Left renal cortex interstitium (tissue), 4 donors: ENCODE measurements at places on chromosomes 5 and 9.

DNA sequence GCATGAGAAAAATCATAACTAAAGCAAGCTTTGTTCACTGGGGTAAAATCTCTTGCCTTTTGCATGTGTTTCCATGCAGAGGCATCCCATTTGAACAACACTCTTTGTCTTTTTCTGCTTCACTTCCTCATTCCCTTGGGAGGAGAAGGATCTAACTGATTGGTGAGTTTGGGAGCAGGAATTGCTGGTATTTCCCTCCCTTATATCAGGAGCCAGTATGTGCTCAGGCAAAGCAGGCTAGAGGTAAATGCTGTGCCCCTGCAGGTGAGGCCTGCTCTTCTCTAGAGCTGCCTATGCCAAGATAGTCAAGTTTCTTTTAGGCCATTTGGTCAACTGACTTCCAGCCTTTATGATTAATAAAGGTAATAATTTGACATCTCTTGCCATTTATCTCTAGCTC is 179.9 kb downstream of the COX7C start:
- DNase-seq = no peak

DNA sequence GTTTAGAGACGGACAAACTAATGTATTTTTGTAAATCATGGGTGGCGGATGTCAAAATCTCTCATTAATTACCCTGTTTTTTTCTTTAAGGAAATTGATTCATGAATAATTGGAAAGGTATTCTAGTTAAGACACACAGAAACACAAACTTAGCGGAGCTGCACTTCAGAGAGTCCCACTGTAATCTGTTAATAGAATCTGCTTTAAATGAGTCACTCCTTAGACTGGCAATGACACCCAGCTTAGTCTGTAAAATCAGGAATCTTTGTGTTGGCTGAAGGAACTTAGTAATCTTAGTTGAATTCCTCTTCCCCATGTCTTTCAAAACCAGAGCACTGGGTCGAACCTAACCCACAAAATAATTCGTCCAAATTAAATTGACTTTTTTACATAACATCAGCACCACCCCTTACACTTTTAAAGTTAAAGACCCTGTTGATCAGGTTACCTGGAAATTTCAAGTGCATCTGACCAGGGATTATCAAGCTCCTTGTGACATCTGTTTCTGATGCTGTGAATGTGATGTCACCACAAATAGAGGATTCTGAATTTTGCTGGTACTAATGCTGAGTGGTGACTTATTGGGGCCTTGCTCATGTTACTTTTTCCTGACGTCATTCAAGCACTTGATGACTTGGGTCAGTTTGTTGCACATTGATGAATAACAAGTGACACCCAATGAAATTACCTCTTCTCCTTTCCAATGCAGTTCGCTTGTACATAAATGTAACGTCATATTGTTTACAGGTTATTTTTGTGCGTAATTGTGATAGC is 313.6 kb downstream of the KCTD16 start:
- no peak for DNase-seq

DNA sequence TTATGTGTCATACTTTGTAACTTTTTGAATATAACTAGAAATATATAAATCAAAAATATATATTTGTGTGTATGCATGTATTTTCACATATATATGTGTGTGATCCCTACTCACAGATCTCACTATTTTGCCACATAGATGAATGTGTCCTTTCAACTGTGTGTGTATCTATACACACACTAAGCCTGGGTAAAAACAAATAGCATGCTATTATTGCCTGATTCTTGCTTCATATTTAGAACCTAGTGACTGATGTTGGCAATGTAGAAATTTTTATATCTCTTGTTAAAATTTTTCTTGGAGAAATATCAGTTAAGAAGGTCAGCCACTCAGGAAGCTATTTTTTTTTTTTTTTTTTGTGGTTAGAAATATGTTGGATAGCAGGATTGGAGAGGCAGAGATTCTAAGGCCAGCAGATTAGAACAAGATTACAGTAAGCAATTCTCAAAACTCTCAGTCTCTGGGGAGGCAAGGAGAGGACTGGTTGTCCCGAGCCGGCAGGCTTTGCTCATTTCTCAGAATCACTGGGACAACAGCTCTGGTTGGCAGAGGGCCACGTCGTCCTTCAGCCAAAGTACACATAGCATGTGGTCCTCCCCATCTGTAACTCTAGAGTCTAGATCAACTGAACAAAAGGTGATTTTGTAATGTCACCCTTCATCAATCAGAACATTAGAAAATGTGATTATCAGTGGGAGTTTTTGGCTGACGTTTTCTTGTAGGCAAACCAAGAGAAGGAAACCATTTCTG is 19.7 kb downstream of the C6 start:
- DNase-seq = peak; percentile 56

- DNase-seq = no peak
These were observed 30.9 kb downstream of the PRKACG start for GRCh38 chr9:68983008-68983411.

GRCh38 chr5:179930788-179931473 is 23.2 kb upstream of the TBC1D9B start:
- no peak for DNase-seq

GRCh38 chr9:104970271-104970987 is 42.5 kb upstream of the ABCA1 start:
- no peak for DNase-seq

DNA sequence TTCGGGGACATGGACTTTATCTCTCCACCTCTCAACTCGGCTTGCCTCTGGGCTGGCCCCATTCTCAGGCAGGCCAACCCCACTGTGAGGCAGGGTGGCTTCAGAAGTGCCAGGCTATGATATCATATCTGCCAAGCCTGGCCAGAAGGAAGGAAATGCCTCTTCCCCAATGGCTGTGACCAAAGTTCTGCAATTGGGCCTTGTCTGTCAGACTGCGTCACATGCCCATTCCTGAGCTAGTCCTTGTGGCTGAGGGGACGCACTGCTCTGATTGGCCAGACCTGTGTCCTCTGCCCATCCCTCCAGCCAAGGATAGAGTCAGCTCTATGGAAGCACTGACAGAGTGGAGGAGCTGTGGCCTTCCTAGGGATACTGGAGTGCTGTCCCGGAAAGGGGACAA is 11.9 kb downstream of the SMIM23 start:
- DNase-seq = no peak

GRCh38 chr5:105978011-105978410 is 1692.7 kb downstream of the EFNA5 start:
- no peak for DNase-seq

- DNase-seq = no peak
These were observed 1643.0 kb upstream of the CDH6 start for GRCh38 chr5:29550523-29550922.

- no peak for DNase-seq
These were observed 337.4 kb upstream of the GRIA1 start for GRCh38 chr5:153153086-153153485.

DNA sequence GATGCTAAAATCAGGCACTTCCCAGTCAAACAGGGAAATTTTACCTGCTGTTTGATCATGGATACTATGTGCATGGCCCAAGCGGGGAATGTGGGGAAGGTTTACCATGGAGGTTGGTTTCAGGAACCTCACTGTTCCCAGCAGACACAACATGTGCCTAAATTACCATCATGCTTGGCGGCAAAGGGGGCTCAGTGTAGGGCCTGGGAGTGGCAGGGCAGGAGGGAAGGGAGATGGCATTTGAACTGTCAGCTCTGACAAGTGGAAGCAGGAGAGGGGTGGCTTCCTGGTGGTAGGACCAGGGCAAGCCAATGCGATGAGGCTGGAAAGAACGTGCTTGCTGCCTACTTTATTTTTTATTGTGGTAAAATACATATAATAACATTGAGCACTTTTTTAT is 71.7 kb upstream of the SLC25A51 start:
- no peak for DNase-seq

DNA sequence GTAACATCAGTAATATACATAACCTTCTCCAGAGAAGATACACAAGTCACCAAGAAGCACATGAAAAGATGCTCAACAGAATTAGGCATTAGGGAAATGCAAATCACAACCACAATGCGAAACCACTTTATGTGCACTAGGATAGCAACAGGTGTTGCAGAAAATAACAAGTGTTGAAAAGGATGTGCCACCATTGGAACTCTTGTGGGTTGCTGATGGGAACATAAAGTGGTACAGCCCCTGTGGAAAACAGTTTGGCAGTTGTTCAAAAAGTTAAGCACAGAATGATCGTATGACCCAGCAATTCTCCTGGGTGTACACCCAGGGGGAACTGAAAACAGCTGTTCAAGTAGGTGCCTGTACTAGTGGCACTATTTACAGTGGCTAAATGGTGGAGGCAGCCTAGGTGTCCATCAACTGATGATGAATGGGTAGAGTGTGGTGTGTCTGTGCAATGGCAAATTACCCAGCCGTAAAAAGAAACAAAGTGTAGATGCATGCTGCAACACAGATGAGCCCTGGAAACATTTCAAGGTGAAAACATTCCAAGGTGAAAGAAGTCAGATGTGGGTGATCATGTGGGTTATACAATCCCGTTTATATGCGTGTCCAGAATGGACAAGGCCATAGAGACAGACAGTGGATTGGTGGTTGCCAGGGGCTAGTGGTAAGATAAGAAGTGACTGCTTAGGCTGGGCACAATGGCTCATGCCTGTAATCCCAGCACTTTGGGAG is 27.2 kb downstream of the CCDC69 start:
- DNase-seq = no peak

- peak; percentile 24 for DNase-seq
These were observed 671 bp downstream of the LRRC26 start for GRCh38 chr9:137168904-137169856.

DNA sequence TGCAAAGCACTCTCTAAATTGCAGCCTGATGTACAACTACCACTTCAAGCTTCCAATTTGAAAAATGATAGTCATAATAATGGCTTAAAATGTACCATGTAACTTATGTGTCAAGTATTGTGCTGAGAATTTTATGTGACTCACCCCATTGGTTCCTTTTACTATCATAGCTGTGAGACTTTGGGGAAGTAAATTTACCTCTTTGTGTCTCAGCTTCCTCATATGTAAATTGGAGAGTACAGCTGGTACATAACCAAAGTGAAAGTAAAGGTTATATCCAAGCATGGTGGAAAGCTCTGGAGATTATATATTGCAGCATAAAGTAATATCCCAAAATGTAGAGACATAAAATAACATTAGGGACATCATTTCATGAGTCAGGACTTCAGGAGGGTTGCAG is 2200.4 kb upstream of the C9orf72 start:
- no peak for DNase-seq

GRCh38 chr9:83472221-83472665 is 66.0 kb downstream of the FRMD3 start:
- no peak for DNase-seq

DNA sequence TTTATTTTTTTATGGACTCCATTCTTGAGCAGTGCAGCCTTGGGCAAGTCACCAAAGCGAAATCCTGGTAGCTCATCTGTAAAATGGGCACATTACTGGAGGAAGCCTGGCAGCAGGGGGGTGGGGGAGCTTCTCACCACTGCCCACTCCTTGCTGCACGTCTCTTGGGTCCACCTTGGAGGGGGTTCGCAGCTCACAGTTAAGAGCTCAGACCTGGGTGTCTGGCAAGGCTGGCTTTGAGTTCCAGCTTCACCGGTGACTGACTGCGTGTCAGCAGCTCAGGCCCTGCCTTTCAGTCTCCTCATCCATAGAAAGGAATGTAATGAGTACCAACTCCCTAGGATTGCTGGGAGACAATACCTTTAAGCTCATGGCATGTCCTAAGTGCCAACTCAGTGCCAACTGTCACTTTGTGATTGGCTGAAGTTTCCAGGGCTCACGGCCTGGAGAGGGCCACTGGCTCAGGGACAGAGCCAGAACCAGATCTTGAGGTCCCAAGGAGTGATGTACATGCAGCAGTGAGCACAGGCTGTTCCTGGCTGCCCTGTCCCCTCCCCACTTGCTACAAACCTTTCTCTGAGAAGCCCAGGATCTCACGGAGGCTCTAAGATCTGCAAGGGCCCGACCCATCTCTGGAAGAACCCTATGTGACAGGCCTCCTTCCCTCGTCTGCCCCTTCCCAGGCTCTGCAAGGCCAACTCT is 72.9 kb downstream of the C9orf50 start:
- no peak for DNase-seq

DNA sequence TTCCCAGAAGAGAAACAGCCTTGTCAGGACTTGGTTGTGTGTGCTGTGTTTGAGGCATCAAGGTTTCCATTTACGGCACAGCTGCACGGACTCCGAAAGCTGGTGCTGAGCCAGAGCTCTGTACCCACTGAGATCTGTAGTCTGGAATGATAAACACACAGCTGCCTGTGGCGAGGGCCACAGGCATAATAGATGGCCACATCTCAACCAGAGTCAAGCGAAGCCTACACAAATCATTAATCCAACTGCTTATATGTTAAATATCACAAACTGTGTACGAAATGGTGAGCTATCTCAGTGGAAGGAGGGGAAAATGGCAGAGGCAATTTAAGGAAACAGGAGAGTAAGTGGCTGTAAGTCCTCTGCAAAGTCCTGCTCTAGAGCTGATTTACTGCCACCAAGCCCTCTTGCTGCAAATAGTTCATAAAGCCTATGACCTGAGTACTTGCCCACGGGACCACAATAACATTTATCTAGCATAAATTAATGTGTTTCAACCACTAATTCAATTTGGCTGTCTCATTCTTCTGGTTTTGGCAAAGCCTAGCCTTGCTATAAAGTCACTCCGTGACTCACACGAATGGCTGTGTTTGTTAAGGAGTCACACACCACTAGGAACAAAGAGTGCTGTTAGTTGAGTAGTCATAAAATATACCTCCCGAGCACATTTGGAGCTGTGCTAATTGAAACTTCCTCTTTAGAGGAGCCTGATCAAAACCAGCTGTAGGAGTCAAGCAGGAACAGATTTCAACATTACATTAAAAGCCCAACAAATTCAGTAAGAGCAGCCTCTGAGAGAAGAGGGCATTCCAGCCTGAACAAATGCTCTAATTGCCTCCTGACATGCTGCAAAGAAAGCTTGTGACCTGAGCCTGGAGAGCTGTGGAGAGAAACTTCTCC is 738.6 kb upstream of the ZNF608 start:
- DNase-seq = peak; percentile 93

DNA sequence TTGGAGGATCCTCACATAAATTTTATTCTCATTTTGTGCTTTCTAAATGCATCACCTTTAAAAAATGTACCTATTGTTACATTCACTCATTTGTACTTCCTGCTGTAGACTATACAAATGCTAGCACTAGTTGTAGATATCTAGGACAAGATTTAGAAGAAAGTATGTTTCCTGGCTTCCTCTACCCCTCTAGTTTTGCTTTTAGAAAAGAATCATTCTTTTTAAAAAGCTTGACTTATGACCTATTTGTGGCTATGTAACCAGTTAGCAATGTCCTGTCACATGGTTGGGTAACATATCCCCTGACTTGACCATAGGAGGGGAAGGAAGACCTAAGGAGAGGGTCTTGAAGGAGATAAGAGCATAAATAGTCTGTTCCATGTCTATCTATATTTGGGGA is 13.3 kb downstream of the CAMK4 start:
- no peak for DNase-seq

- no peak for DNase-seq
These were observed 9.1 kb downstream of the GFPT2 start for GRCh38 chr5:180343831-180344695.

DNA sequence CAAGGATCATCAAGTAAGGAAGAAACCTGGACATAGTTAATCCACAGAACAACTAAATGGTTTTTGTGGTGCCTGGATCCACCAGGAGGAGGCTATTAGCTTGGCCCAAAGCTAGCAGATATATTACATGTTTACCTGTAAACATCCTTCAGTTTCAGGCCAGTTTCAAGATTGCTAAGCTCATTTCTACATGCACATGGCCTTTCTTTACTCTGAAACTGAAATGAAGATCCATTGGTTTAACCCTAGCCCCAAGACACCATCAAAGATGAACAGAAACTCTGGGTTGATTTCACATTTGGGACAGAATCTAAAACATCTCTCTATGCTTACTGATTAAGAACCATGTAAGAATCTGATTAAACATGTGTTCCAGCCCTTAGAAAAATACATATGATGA is 611.8 kb downstream of the TLE1 start:
- DNase-seq = no peak

- no peak for DNase-seq
These were observed 968 bp downstream of the NKD2 start for GRCh38 chr5:1009359-1010180.
